ENCODE measurements at places on chromosomes 11 and 22.
A peak's percentile ranks its signal among the peaks of the same experiment; 100 is the strongest.

GRCh38 chr22:31841078-31841827 is 87.4 kb downstream of the DEPDC5 start:
- H3K27me3 ChIP-seq: no peaks in the 10 kb centered on the region
- peak overlapping the region; percentile 9 for H3K4me3 ChIP-seq
- H3K4me1 ChIP-seq: peaks cover 6% of the 10 kb centered on the region
- DNase-seq: no peak
- H3K36me3 ChIP-seq: peaks cover 54% of the 10 kb centered on the region
- H3K27ac ChIP-seq: 0 out of 2 replicates have a peak overlapping the region, but pooled peaks have one; percentile 5

DNA sequence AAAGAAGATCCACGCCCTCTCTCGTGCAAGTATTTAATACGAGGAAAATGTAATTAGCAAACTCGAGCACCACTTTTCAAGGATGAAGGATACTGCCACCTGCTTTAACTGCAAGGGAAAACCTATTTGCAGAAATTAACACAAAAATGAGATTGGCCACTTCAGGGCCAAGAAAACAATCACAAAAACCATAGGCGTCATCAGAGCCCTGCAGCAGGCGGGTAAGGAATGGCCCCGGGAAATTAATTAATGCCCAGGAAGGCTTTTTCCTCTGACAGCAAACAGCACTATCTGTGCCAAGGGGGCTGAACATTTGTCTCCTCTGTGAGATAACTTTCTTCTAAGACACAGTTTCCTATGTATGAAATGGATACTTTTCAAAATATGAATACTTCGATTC is 255.7 kb downstream of the CTTN start:
- no peak for DNase-seq
- no peaks in the 10 kb centered on the region for H3K36me3 ChIP-seq
- no peak overlapping the region for H3K27ac ChIP-seq
- no peak overlapping the region for H3K4me3 ChIP-seq

- H3K4me1 ChIP-seq: peaks cover 20% of the 10 kb centered on the region
- DNase-seq: no peak
- no peak overlapping the region for H3K4me3 ChIP-seq
- no peak overlapping the region for H3K27ac ChIP-seq
- H3K36me3 ChIP-seq: no peaks in the 10 kb centered on the region
Measured at GRCh38 chr22:39368461-39368911, 18.7 kb downstream of the SYNGR1 start.

- peaks cover 4% of the 10 kb centered on the region for H3K36me3 ChIP-seq
- H3K27me3 ChIP-seq: no peaks in the 10 kb centered on the region
- H3K4me1 ChIP-seq: no peaks in the 10 kb centered on the region
Measured at GRCh38 chr11:134170919-134171281, 52.9 kb downstream of the NCAPD3 start.

- H3K27ac ChIP-seq: no peak overlapping the region
- no peaks in the 10 kb centered on the region for H3K36me3 ChIP-seq
- H3K4me1 ChIP-seq: no peaks in the 10 kb centered on the region
Measured at GRCh38 chr11:134846328-134847082, 434.5 kb upstream of the B3GAT1 start.

- H3K36me3 ChIP-seq: peaks cover 64% of the 10 kb centered on the region
- H3K27ac ChIP-seq: no peak overlapping the region
- no peaks in the 10 kb centered on the region for H3K4me1 ChIP-seq
Measured at GRCh38 chr22:21672107-21672629, 6.4 kb downstream of the PPIL2 start.

- H3K4me3 ChIP-seq: no peak overlapping the region
- peaks cover 11% of the 10 kb centered on the region for H3K4me1 ChIP-seq
- no peak for DNase-seq
- H3K27me3 ChIP-seq: no peaks in the 10 kb centered on the region
- peaks cover 10% of the 10 kb centered on the region for H3K36me3 ChIP-seq
- no peak overlapping the region for H3K27ac ChIP-seq
Measured at GRCh38 chr11:48029681-48030290, 49.4 kb downstream of the PTPRJ start.

DNA sequence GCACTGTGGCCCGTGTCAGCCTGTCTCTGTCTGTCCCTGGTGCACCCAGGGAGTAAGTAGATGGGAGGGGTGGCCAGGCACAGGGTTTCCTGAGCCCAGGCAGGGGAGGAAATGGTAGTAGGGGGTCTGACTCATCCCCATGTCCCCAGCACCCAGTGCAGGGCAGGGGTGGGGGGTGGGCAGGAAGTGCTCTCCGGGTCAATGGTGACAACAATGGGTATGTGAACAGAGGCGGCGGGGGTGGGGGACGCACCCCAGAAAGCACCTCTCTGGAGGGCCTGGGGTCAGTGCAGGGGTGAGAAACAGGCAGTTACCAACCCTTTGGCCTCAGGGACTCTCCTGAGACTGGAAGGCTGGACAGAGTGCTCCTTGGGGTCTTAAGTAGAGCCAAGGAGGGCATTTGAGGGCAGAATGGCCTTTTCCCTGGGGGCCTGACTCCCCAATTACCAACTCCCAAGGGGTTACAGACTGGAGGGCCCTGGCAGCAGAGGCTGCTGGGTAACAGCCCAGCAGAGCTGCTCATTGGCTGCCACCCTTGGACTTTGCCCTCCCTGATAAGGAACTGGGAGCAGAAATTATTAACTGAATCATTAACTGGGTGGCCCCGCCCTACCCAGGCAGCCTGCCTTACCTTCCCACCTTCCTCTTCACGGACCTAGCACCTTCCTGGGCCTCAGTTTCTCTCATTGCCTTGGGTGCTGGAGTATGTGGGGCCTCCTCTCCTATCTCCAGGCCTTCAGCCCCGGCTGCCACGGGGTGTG is 4.2 kb downstream of the MYRF start:
- H3K4me3 ChIP-seq: no peak overlapping the region
- H3K36me3 ChIP-seq: 0 out of 2 replicates have a peak, but pooled peaks cover 2% of the 10 kb centered on the region
- peak overlapping the region; percentile 57 for H3K27ac ChIP-seq
- DNase-seq: peak; percentile 86
- 0 out of 2 replicates have a peak, but pooled peaks cover 5% of the 10 kb centered on the region for H3K27me3 ChIP-seq

DNA sequence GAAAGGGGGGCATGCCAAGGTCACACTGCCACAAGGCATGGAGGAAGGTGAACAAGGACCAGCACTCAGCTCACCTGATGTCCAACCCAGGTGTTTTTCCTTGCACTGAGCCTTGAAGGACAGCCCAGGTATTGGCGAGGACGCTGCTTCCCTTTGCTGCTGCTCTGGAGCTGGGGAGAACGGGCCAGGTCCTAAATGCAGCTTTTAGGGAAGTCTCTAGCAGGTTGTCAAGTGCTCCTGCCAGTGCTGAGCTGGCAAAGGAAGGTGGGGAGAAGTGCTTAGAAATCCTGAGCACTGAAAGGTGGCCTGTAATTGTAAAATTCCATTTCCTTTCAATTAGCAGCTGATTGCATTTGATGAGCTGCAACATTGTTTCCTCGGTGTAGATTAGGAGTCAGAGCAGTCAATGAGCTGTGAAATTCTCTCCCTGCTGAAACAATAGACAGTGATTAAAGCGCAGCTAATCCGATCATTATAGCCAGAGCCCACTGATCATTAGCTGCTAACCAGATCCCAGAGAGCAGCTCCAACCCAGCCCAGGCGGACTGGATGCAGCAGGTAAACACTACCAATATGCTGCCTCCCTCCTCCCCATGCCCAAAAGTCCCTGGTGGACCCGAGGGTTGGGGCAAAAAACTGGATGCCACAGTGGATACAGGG is 507.6 kb downstream of the INSC start:
- peaks cover 11% of the 10 kb centered on the region for H3K4me1 ChIP-seq
- no peak overlapping the region for H3K27ac ChIP-seq
- H3K27me3 ChIP-seq: peaks cover 12% of the 10 kb centered on the region
- no peak for DNase-seq

DNA sequence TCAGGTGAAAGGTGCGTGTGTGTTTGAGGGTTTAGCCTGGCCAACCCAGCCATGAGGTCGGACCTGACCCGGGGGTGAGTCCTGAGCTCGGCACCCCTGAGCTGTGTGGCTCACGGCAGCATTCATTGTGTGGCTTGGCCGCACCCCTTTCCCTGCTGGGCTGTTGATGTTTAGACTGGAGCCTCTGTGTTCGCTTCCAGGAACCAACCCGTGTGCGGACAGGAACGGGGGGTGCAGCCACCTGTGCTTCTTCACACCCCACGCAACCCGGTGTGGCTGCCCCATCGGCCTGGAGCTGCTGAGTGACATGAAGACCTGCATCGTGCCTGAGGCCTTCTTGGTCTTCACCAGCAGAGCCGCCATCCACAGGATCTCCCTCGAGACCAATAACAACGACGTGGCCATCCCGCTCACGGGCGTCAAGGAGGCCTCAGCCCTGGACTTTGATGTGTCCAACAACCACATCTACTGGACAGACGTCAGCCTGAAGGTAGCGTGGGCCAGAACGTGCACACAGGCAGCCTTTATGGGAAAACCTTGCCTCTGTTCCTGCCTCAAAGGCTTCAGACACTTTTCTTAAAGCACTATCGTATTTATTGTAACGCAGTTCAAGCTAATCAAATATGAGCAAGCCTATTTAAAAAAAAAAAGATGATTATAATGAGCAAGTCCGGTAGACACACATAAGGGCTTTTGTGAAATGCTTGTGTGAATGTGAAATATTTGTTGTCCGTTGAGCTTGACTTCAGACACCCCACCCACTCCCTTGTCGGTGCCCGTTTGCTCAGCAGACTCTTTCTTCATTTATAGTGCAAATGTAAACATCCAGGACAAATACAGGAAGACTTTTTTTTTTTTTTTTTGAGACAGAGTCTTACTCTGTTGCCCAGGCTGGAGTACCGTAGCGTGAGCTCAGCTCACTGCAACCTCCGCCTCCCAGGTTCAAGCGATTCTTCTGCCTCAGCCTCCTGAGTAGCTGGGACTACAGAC is 53.9 kb upstream of the PPP6R3 start:
- H3K27me3 ChIP-seq: no peaks in the 10 kb centered on the region
- H3K36me3 ChIP-seq: peaks cover 57% of the 10 kb centered on the region
- H3K27ac ChIP-seq: no peak overlapping the region
- DNase-seq: no peak
- no peak overlapping the region for H3K4me3 ChIP-seq

DNA sequence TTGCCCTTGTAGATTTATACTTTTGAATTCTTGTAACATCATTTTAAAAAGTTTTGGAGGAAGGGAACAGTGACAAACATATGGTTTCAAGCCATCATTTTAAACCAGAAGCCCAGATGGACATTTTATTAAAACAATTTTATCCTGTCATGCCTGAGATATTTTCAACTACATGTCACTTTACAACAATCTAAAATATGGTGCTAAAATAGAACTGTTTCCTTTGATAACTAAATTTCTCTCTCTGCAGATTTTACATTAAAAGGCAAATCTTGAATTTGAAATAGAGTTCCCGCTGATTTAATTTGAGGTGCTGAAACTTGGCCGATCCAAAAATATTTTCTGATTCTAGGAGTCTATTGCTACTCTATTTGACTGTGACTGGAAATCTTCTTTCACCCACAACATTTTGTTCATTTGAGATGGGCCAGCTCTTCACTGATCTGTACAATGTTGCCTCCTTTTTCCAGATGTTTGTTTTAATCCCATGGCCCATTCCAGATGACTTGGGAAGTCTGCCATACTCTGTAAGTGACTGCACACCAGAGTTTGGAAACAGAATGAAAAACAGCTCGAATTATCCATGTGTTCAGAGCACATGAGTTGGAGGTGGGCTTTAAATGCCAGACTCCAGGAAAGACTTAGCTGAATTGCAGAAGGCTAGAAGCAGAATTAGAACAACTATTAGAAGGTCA is 402.5 kb downstream of the TMEM135 start:
- no peaks in the 10 kb centered on the region for H3K27me3 ChIP-seq
- H3K36me3 ChIP-seq: no peaks in the 10 kb centered on the region
- no peak overlapping the region for H3K4me3 ChIP-seq
- H3K4me1 ChIP-seq: peaks cover 22% of the 10 kb centered on the region

DNA sequence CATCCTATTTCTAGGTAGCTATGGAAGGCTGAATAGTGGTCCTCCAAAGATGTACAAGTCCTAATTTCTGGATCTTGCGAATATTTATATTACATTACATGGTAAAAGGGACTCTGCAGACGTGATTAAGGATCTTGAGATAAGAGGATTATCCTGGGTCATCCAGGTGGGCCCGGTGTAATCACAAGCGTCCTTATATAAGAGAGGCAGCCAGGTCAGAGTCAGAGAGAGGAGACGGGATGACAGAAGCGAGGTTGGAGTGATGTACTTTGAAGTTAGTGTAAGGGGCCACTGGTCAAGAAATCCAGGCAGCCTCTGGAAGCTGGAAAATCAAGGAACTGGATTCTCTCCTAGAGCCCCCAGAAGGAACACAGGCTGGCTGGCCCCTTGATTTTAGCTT is 70.1 kb upstream of the MYOD1 start:
- no peak overlapping the region for H3K4me3 ChIP-seq
- H3K27ac ChIP-seq: no peak overlapping the region
- no peaks in the 10 kb centered on the region for H3K36me3 ChIP-seq
- H3K27me3 ChIP-seq: peaks cover 32% of the 10 kb centered on the region
- DNase-seq: no peak

DNA sequence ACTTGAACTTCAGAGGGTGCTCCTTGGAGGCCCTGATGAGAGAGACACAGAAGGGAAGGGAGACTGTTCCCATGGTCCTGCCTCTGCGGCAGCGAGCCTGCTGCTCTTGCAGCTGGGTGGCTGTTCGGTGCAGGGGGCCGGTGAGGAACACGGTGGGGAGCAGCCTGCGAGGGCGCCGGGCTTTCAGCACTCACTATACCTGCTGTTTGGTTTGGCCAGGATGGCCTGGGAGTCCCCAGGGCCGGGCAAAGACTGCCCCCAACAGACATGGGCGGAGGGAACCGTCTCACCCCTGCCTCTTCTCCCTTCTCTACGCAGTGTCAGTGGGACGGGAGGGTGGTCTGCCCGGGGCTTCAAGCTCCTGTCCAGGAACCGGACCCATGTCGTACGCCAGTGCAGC is 58.0 kb upstream of the PRODH start:
- DNase-seq: no peak
- no peak overlapping the region for H3K4me3 ChIP-seq
- H3K4me1 ChIP-seq: no peaks in the 10 kb centered on the region

- no peaks in the 10 kb centered on the region for H3K4me1 ChIP-seq
- H3K27ac ChIP-seq: no peak overlapping the region
- no peak overlapping the region for H3K4me3 ChIP-seq
- H3K27me3 ChIP-seq: no peaks in the 10 kb centered on the region
- no peak for DNase-seq
Measured at GRCh38 chr11:117996058-117996457, 9.9 kb downstream of the IL10RA start.

GRCh38 chr11:27300974-27301373 is 62.0 kb downstream of the CCDC34 start:
- H3K4me1 ChIP-seq: peaks cover 3% of the 10 kb centered on the region
- no peaks in the 10 kb centered on the region for H3K36me3 ChIP-seq
- no peak overlapping the region for H3K27ac ChIP-seq
- H3K27me3 ChIP-seq: no peaks in the 10 kb centered on the region
- no peak for DNase-seq
